Renal cortical epithelial cell (primary cell): ENCODE measurements at places on chromosomes 11 and 22.

DNA sequence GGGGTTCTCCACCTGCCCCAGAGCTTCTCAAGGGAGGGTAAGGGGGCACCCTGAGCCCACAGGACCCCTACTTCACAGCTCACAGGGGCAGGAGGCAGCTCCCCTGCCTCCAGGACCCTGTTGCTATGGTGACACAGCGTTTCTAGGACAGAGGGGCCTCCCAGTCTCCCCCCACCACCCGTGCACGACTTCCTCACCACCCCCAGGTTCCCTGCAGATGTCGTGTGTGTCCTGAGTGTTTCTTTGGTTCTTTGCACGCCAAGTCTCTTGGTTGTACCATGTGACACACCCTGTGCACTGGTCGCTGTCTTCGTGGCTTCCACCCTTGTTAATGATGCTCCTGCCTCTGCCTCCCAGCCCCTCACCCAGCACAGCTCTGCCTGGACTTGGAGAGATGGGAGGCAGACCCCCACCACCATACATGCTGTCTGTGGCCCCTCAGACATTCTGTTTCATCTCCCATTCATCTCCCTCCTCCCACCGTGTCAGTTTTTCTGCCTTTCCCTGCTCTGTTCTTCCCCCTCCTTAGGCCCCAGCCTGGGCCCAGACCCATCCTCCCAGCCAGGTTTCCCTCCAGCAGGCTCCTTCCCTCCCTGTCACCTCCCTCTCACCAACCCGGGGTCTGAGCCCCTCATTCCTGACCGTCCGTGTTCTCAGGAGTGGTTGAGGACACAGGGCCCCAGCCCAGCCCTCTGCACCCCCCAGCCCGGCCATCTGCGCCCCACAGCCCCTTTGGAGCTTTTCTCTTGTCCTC, 24.5 kb upstream of the RAB1B start:
- no peak for DNase-seq

- no peak for DNase-seq
These were observed 156.5 kb upstream of the SOX6 start for GRCh38 chr11:16512899-16513241.

- no peak for DNase-seq
These were observed 30.7 kb downstream of the BUD13 start for GRCh38 chr11:116742104-116742503.

DNA sequence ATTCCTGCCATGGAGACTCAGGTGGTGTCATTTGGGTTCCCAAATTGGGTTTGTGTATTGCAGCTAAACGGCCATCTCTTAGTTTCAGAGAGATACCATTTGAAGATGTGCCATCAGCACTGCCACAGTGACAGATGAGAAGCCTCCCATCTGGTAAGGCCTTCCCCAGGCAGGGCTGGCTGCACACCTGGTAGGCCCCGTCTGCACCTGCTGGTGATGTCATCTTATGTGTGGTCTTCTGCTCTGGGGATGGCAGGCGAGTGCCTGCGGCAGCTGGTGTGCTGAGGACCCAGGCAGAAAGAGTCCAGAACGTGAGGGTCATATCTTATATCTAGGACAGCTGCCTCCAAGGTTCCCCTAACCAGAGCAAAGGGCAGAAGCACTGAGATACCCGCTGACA, 100.6 kb downstream of the CSNK2A3 start:
- DNase-seq = no peak

DNA sequence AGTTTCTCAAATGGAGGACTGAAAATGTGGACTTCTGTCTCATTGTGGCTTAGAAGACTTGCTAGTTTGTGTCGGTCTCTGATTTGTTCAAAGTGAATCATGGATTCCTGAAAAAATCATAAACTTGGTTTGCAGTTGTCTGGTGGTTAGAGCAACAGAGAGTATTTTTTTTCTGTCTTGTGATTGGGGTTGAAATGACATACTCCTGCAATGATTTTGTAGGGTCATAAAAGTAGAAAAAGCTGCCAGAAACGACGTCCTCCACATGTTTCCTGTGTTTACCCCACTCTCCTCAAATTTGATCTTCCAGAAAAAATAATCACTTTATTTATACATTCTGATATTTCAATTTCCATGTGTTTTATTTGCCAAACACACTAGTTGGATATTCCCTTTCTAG, 219.2 kb upstream of the PGR start:
- DNase-seq = no peak

GRCh38 chr11:71267807-71268421, 15.5 kb upstream of the SHANK2 start:
- DNase-seq = no peak

DNA sequence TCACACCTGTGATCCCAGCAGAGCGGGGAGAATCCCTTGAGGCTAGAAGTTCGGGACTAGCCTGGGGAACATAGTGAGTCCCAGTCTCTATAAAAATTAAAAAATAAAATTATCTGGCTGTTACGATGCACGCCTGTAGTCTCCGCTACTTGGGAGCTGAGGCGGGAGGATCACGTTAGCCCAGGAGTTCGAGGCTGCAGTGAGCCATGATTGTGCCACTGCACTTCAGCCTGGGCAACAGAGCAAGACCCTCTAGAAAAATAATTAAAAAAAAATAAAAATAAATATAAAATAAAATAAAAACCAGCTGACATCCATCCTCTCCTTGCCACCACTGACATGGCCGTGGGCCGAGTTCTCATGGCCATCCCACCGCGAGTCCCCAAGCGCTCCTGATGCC, 7.7 kb upstream of the RTN4R start:
- DNase-seq = no peak
